T-cell (primary cell): ENCODE measurements at places on chromosomes 7 and 10. TPM values are rescaled to one million over a fixed set of nuclear protein-coding genes. Genes with fewer than 3 reads are reported as not detected.

MBL2 gene
- total RNA-seq: not detected

AMPH gene
- total RNA-seq: not detected

SEMA3A gene
- 0.54 TPM for total RNA-seq

DNA sequence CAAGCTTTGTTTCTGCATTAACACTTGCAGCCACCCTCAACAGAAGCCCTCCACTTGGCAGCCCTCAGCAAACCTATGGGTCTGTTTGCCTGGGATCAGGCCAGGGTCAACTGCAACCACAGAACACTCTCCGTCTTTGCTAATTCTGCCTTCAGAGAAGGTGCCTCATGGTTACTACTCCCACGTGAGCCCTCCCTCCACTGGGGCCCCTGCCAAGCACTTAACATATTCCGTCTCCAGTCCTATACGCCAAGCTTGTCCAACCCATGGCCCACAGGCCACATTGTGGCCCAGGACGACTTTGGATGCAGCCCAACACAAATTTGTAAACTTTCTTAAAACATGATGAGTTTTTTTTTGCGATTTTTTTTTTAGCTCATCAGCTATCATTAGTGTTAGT is 54.7 kb downstream of the HSPA12A start:
- H3K4me3 ChIP-seq: no peak overlapping the region
- DNase-seq: no peak
- H3K4me1 ChIP-seq: no peaks in the 10 kb centered on the region
- H3K27me3 ChIP-seq: no peaks in the 10 kb centered on the region
- H3K27ac ChIP-seq: no peak overlapping the region

DNA sequence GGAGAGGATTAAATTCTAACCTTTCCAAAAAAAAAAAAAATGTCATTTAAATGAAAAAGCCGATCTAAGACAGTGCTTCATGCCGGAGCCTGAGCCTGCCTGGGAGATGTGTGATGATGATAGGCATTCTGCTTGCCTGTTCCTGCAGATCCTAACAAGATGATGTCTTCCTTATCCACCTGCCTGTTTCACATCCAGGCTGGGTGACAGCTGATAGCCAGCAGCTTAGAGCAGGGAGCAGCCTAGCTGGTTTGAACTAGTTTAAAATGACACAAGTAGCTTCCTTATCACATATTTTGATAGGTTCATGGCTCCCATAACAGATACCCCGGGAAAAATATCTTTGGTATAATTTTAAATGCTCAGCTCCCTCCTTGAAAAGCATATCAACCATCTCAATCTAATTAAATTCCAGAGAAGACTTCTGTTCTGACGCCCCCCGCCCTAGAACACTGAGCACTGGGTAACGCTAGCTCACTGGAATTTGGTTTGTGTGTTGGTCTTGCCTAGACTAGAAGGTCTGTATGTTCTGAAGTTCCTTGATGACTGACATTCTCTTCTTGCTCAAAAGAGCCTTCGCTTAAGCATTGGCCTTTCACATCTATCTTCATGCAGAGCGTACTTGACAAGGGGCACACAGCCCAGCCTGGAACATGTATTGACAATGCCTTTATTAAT is 96.9 kb upstream of the FGFR2 start:
- no peak overlapping the region for H3K27ac ChIP-seq
- H3K36me3 ChIP-seq: no peaks in the 10 kb centered on the region
- no peak for DNase-seq
- H3K4me3 ChIP-seq: no peak overlapping the region

DNA sequence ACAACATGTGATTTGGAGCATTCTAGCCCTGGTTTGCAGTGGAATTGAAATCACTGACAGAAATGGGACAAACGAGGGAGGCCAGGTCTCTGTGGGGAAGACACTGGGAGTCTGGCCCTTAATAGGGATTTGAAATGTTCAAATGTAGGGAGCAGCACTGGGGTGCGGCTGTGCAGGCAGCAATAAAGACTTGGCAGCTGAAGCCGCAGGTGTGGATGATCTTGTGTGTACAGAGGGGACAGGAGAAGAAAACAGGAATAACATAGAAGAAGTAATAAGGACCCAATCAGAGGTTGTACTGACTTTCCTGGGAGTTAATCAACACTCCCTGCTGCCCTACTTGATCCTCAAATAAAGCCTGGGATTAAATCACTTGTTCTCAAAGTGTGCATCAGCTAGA is 127.6 kb upstream of the PTN start:
- DNase-seq: no peak
- no peaks in the 10 kb centered on the region for H3K36me3 ChIP-seq
- H3K4me1 ChIP-seq: no peaks in the 10 kb centered on the region
- no peak overlapping the region for H3K4me3 ChIP-seq

- peaks cover 24% of the 10 kb centered on the region for H3K27me3 ChIP-seq
- no peak for DNase-seq
- H3K4me3 ChIP-seq: no peak overlapping the region
Observed at GRCh38 chr10:48444861-48445841, 138.7 kb downstream of the MAPK8 start.

GRCh38 chr7:148727501-148728278 is 29.0 kb downstream of the CUL1 start:
- H3K36me3 ChIP-seq: peaks cover 21% of the 10 kb centered on the region
- no peak overlapping the region for H3K27ac ChIP-seq
- peaks cover 30% of the 10 kb centered on the region for H3K4me1 ChIP-seq
- DNase-seq: no peak

GRCh38 chr10:99921948-99922347 is 87.8 kb downstream of the DNMBP start:
- DNase-seq: no peak
- no peak overlapping the region for H3K4me3 ChIP-seq
- no peaks in the 10 kb centered on the region for H3K27me3 ChIP-seq
- no peaks in the 10 kb centered on the region for H3K4me1 ChIP-seq
- H3K27ac ChIP-seq: no peak overlapping the region
